Urinary bladder (tissue), 4 donors: ENCODE measurements at places on chromosomes 7 and 10. TPM values are rescaled to one million over a fixed set of nuclear protein-coding genes. Genes with fewer than 3 reads are reported as not detected.

DNA sequence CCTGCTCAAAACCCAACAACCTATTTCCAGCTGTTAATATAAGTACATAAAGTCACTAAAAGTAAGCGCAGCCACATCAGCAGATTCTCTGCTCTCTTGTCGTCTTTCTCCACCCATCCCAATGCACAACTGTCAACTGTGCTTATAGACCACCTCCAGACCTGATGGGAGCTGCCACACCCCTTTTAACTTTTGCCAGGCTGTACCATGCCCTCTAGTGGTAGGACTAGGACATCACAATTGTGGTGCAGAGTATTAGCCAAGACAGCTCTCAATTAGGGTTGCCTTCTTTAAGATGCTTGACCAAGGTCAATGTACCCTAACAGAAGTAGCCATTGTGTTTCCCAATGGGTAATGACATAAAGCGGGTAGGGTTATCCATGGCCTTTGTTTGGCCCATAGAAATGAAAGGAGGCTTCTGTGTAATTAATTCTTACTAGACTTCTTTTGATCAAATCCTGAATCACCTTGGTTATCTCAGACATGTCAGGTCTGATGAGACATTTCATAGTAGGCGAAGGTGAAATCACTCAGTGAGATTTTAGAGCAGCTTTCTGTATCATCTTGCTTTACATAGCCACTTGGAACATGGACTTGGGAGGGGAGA lies 68.1 kb downstream of the SCRN1 start:
- no peak for DNase-seq

DNA sequence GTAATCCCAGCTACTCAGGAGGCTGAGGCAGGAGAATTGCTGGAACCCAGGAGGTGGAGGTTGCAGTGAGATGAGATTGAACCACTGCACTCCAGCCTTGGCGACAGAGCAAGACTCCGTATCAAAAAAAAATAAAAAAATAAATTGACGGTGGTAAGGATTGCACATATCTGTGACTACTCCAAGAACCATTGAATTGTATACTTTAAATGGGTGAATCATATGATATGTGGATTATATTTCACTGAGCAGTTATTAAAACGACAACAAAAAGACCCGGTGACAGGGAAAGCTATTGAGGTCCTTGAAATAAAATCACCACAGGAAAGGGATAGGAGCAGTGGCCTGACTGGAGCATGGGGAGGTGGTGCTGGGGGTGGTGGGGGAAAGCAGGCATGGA lies 31.2 kb upstream of the COMTD1 start:
- DNase-seq = no peak

DNA sequence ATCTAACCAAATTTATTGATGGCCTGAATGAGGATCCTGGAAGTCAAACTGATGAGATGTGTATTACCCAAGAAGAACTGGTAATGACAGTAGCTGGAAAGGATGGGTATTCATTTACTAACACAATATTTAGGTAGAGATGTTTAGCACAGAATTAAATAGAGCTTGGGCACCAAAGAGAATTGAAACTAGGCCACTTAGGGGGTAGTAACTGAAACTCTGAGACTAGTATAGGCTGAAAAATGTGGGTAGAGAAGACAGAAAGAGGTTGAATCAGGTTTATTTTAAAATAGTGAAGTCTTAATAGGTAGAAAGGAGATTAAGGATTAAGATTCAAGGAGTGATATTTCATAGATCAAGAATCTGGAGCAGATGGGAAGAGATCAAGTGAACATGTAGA lies 155.8 kb downstream of the MLLT10 start:
- DNase-seq = no peak

- DNase-seq = no peak
These were observed 8.9 kb upstream of the LRRC18 start for GRCh38 chr10:48948470-48949037.

- no peak for DNase-seq
These were observed 9.5 kb downstream of the FAM241B start for GRCh38 chr10:69639291-69640195.

TUBAL3 gene
- total RNA-seq = 0.16 TPM

SLC13A1 gene
- not detected for total RNA-seq

FANK1 gene
- total RNA-seq = 2.0 TPM
